ENCODE measurements at places on chromosomes 4 and X. TPM values are rescaled to one million over a fixed set of nuclear protein-coding genes. Genes with fewer than 3 reads are reported as not detected.

DNA sequence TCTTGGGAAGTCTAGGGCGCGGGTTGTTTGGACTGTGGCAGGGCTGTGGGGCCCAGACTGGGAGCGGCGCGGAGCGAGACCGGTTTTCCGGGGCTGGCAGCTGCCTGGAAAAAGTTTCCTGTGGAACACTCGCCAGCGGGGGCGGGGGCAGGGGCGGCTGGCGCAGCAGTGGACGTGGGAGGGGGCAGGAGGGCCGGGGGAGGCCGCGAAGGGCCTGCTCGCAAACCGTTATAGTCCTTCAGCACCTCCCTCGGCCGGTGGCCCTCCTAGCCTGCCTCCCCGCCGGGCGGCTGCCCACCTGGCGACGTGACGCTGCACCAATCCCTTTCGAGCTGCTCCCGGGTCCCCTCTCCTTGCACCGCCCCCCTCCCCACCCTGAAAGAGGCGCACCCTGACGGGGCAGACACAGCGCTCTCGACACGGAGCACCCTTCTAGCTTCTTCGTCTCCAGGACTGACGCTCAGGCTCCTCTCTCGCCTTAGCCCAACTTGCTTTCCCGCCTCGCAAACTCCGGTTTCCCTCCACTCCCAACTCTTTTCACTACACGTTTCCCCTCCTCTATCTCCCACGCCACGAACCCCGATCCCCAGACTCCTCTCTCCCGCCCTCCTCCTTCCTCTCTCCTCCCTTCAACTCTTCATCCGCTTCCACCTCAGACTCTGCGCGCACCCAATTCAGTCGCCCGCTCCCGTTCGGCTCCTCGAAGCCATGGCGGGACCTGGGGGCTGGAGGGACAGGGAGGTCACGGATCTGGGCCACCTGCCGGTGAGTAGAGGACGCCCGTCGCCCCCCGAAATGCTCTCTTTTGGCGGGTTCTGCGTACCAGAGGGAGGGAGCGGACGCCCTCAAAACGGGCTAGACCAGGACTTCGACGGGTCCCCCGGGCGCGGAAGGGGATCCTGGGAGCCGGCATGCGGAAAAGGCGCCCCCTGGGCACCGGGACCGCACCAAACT is at the start of gene NRK:
Gene NRK (plus strand): TSS at position 402 of the 954 bp plus-strand sequence. CDS start 307 bp downstream, at position 709.
- H3K4me3 ChIP-seq: peak within 1 kb of the TSS; percentile 48
- no peaks in the 10 kb centered on the region for H3K36me3 ChIP-seq
- H3K4me1 ChIP-seq: peaks cover 17% of the 10 kb centered on the region
- H3K27ac ChIP-seq: no peak within 1 kb of the TSS

DNA sequence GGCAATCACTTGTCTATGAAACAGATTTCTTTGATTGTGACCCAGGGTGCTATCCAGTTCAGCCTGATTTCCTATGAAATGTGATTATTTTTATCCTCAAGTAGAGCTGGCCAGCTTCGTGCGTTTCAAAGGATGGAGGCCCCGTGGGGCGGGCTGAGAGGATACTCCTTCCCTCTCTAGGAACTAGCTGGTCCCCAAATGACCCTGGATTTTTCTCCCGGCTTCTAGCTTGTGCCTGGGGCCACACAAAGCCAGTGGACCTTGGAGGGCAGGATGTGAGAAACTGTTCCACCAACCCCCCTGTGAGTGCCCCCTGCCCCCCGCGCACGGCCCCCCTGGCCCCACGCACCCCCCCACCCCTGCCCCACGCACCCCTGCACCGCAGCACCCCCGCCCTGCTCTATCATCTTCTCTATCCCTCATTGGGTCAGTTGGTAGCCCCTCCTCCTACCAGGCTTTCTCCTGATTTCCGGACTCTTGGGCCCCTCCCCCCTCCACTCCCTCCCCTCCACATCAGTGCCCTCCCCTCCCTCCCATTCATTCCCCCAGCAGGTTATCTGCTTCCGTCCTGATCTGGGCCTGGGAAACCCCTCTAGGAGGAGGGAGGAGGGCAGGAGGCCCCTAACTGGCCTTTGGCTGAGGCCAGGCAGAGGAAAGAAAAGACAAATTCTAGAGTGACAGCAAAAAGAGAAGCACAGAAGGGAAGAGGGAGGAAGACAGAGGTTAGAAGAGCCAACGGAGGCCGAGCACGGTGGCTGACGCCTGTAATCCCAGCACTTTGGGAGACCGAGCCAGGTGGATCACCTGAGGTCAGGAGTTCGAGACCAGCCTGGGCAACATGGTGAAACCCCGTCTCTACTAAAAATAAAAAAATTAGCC is 3.3 kb downstream of the XPNPEP2 start:
- no peaks in the 10 kb centered on the region for H3K27me3 ChIP-seq
- no peak for DNase-seq
- H3K4me1 ChIP-seq: no peaks in the 10 kb centered on the region

DNA sequence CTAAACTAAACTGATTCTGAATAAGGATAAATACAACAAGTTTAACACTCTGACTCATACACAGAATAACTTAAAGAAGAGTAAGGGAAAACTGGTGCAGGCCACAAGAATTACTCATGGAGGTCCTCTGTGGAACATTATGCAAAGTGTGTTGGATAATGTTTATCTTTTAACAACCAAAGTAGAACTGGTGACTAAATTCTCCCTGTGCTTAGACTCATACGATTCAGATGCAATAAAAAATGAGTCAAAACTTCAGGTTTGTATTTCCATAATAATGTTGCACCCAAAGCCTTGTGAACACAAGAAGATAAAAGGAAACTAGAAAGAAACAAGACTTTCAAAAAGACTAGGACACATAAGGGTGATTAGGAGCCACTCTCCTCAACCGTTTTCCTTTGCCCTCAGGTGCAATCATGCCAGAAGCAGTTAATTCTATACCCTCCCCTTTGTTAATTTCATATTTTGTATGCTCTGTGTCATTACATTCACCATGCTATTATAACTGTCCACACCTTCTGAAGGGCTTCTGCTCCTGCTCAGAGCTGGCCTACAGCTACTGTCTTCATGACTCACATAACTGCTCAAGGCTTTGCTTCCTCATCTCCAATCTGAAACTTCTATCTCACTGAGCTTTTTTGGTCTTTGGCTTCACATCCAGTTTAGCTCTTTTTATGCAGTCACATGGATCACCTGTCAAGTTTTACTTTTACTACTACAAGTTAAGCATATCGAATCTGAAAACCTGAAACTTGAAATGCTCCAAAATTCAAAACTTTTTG is 60.2 kb downstream of the KCNIP4 start:
- H3K27ac ChIP-seq: no peak overlapping the region
- H3K36me3 ChIP-seq: no peaks in the 10 kb centered on the region
- H3K4me1 ChIP-seq: no peaks in the 10 kb centered on the region
- no peaks in the 10 kb centered on the region for H3K27me3 ChIP-seq
- H3K4me3 ChIP-seq: no peak overlapping the region

GRCh38 chr4:102612210-102612609 is 111.1 kb downstream of the NFKB1 start:
- DNase-seq: no peak
- no peaks in the 10 kb centered on the region for H3K4me1 ChIP-seq
- peaks cover 82% of the 10 kb centered on the region for H3K36me3 ChIP-seq

Gene ADGRL3
- total RNA-seq: 6.5 TPM

DNA sequence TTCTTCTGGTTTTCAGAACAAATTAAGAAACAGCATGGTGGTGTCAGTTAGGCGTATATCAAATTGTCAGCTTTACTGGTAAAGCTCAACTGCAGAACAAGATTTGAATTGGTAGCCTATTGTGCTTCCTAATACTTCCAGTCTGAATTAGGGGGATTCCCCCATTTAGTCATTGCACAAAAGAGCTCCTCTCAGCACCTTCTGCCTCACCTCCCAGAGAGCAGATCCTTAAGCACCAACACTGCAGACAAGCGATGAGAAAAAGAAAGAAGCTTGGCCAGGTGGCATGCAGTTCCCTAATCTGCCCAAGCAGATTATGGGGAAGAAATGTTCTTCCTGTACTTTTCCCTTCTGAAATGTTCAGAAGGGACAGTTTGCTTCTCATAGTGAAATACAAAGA is 9.2 kb downstream of the MAP9 start:
- no peaks in the 10 kb centered on the region for H3K27me3 ChIP-seq
- H3K36me3 ChIP-seq: no peaks in the 10 kb centered on the region
- H3K27ac ChIP-seq: no peak overlapping the region
- H3K4me3 ChIP-seq: no peak overlapping the region
- H3K4me1 ChIP-seq: no peaks in the 10 kb centered on the region

DNA sequence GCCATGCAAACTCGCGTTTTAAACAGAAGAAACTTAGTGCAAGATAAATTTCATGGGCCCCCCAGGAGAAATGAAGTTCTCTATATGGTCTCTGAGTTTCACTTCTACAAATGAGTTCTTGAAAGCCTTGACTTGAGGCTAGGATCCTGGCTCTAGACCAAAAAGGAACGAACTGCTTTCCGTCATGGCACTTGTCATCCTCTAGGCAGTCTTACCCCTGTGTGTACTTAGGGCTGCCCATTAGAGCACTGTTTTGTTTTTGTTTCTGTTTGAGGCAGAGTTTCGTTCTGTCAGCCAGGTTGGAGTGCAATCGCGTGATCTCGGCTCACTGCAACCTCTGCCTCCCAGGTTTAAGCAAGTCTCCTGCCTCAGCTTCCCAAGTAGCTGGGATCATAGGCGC is 29.0 kb downstream of the RNF4 start:
- no peaks in the 10 kb centered on the region for H3K27me3 ChIP-seq
- peaks cover 66% of the 10 kb centered on the region for H3K36me3 ChIP-seq
- no peak overlapping the region for H3K27ac ChIP-seq
- H3K4me3 ChIP-seq: no peak overlapping the region
- H3K4me1 ChIP-seq: peaks cover 23% of the 10 kb centered on the region

GRCh38 chrX:137052643-137053235 is 18.9 kb upstream of the GPR101 start:
- DNase-seq: no peak
- H3K4me3 ChIP-seq: peak overlapping the region; percentile 44
- no peak overlapping the region for H3K27ac ChIP-seq
- H3K36me3 ChIP-seq: no peaks in the 10 kb centered on the region

- no peak for DNase-seq
- no peaks in the 10 kb centered on the region for H3K27me3 ChIP-seq
Measured at GRCh38 chr4:15754323-15754722, 23.8 kb upstream of the CD38 start.

DNA sequence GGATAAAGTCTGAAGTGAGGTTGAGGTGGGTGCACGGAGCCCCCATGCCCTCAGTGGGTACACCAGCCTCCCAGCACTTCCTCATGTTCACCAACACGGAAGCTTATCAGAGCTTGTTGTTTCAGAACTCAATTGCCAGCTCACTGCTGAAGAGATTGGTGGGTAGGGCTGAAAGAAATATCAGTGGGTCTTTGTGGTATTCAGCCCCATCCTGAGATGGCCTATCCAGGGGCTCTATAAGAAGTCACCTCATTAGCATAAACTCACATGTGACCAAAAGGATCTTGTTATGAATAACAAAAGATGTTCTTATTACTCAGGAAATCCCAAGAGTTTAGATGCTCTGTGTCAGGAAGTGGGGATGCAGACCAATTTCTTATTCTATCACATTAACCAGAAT is 177.3 kb downstream of the ARHGAP10 start:
- no peaks in the 10 kb centered on the region for H3K4me1 ChIP-seq
- H3K4me3 ChIP-seq: no peak overlapping the region
- H3K27ac ChIP-seq: no peak overlapping the region
- H3K36me3 ChIP-seq: peaks cover 25% of the 10 kb centered on the region
- no peaks in the 10 kb centered on the region for H3K27me3 ChIP-seq

Gene PGK1
- 226 TPM for total RNA-seq

DNA sequence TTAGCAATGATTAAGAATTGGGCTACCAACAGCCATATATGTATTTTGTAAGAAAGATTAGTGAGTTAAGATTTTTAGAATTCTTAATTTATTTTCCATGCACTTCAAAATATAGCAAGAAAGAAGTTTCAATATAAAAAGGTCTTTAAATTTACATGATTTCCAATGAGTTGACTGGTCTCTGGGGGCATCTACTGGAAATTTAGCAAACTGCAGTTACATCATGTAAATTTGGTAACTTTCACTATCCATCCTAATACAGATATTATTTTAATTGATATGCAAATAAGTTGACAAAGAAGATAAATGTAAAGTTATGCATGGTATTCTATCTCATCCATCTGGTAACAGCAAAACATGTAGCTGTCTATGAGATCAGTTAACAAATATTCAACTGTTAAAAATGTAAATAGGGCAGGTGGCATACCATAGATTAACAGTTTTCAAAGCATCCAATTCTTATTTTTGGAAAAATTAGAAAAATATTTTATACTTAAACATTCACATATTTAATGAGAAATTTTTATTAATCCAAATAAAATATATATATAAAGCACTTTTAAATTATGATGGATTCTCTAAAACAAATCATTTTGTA is 29.1 kb downstream of the TTC29 start:
- H3K4me1 ChIP-seq: no peaks in the 10 kb centered on the region
- no peaks in the 10 kb centered on the region for H3K27me3 ChIP-seq
- no peak overlapping the region for H3K4me3 ChIP-seq
- DNase-seq: no peak

Gene TMEM156
- not detected for total RNA-seq

Gene AFF2
- 10.8 TPM for total RNA-seq

DNA sequence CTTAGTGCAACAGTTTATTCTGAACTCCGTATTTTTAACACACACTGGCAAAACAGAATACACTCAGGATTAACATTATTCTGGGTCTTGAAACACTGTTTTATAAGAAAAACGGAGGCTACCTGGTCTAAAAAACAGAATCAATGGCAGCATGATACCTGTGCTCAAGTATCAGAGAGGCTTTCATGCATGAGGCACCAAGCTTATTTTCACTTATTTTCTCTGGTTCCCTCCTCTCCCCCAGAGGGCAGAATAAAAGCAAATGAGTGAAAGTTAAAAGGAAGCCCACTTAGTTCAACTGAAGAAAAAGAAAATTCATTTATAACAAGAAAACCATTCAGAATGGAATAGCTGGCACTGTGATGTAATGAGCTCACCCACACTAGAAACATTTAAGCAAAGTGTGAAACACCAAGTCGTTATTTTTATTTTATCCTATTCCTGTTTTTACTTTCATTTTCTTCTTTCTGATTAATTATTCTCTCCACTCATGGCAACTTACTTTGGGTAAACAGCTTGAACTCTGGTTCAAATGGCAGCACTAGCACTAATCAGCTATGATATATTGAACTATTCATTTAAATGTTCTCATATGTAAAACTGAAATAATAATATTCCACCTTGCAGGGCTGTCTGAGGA is 211.8 kb downstream of the PPP3CA start:
- no peaks in the 10 kb centered on the region for H3K36me3 ChIP-seq
- no peak for DNase-seq
- no peaks in the 10 kb centered on the region for H3K4me1 ChIP-seq
- no peaks in the 10 kb centered on the region for H3K27me3 ChIP-seq
- H3K27ac ChIP-seq: no peak overlapping the region

Gene BMP3
- total RNA-seq: 15.7 TPM
